ENCODE measurements at places on chromosomes 16 and 17. TPM values are rescaled to one million over a fixed set of nuclear protein-coding genes. Genes with fewer than 3 reads are reported as not detected.

Gene RRAD
- total RNA-seq, result 6.2 TPM

Gene ZACN
- not detected for total RNA-seq

Gene PYDC1
- not detected for total RNA-seq

Gene MRPL10
- total RNA-seq, result 26.6 TPM

Gene CNGB1
- not detected for total RNA-seq

Gene RNF112
- total RNA-seq, result 3.9 TPM

Gene C16orf74
- 1.8 TPM for total RNA-seq

GRCh38 chr16:24589997-24590396, 50.6 kb downstream of the RBBP6 start:
- DNase-seq, result no peak

DNA sequence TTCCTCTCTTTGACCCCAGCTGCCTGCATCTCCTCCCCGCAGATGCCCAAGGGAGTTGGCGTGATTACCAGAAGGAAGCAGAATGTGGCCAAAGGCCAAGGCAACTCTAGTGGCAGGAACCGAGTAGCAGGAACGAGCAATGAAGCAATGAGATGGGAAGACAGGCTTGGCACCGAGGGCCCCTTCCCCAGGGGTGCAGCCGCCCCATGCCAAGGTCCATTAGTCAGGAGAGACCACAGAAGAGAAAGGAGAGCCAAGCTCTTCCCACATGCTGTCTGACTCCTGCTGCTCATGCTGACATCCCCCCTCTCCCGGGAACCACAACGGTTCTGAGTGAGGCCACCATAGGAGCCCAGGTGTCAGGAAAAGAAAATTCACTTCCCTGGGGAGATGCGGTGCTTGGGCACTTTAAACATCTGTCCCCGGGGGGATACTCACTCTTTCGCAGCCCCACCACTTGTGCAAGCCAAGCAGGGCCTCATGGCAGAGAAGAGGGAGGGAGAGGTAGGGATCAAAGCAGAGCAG, 67.4 kb downstream of the MYO18A start:
- peak; percentile 84 for DNase-seq

DNA sequence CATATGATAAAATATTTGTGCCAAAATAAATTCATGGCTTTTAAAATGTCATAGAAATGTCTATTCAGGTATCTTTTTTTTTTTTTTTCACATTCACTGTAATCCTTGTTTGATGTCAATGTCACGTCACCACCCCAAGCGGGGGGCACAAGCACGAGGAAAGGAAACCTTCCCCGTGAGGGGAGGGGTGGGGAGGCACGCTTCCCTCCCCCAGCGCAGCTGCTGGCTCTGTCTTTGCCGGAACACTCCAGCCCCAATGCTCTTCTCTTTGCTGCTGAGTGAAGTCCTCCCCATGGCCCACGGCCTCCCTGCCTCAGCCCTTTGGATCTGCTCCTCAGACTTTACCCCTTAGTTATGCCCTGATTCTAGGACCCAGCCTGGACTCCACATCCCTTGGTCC, 1.5 kb downstream of the SLC35G3 start:
- no peak for DNase-seq

- DNase-seq, result no peak
These were observed 109.4 kb downstream of the CDK5R1 start for GRCh38 chr17:32596206-32596605.

GRCh38 chr17:15381707-15382106, 40.3 kb upstream of the TEKT3 start:
- no peak for DNase-seq

DNA sequence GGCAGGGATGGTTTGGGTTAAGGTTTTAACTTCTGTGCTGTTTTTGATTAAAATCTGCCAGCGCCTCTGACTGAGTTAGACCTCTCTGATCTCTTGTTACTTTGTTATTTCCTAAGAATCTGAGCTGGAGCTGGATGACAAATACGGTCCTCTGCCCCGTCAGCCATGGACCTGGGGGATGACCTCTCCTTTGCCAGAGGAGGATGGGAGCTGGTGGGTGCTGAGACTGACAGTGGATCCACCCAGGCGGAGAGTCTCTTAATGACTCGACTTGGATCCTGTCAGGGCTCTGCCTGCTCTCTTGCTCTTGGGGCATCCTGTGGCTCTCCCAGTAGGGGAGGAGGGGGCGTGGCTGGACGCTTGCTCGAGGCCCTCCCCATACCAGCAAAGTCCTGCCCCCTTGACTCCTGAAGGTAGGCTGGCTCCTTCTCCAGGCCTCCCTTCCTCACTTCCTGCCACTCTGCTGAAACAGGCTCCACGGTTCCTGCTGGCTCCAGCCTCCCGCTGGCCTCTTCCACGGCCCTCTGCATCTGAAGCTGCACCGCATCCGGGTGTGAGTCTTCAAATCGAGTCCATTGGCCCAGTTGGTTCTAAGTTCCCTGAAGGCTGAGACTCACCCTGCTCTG, 24.8 kb upstream of the MAP3K14 start:
- peak; percentile 77 for DNase-seq

DNA sequence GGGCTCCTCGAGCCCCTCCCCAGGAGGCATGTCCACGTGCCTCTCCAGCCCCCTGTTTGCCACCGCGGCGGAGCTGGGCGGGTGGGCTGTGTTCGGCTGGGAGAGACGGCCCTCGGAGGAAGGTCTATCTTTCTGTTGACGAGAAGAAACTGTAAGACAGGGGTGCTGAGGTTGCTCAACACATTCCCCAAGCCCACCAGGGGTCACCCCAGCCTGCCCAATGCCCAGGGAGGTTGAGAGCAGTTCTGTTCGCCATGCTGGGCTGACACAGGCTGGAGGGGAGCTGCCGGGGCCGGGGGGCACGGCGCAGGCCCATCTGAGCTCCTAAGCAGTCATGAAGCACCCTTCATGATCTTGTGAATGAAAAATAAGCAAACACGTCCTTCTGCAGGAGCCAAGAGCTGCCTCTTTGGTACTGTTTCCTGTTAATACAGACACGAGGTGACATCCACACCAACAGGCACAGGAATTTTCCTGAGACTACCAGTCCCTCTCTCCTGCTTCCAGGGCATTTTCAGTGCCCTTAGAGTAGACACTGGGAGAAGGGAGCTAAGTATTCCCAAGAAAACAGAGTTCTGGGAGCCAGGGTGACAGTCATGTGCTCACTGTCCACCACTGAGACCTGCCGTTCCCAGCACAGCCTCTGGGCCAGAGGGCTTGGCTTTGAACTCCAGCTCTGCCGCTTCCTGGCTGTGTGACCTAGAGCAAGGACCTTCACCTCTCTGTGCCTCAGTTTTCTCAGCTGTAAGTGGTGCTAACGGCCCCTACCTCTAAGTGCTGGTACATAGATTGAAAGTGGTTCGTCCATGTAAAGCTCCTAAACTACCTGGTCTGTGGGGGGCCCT, 9.2 kb downstream of the UBALD2 start:
- DNase-seq, result no peak

DNA sequence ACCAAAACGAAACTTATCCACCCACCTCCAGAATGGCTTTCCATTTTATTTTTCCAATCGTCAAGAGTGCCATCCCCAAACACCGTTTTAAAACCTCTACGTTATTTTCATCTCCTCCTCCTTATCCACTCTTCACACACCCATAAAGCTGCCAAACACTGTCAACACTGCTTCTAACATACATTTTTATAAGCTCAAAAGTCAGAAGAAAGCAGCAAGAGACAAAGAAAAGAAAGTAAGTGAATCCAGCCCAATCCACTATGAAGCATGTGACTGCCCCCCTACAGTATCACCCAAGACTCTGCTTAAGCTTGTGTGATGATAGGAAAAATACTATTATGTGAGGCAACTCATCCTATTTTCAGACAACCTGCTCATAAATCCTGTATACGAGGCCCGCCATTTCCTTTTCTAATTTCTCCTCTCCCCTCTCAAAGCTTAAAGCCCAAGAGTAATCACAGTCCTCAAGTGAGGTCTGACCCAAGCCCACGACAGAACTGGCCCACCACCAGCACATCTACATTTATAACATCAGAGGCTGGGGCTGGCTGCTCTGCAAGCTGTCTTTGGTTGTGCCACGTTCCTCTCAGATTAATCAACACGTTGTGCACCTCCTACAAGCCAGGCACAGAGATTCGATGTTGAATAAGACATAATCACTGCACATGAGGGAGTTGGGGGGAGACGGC, 16.3 kb downstream of the USP31 start:
- no peak for DNase-seq

GRCh38 chr17:1727258-1727789, 2.8 kb downstream of the WDR81 start:
- DNase-seq, result no peak

DNA sequence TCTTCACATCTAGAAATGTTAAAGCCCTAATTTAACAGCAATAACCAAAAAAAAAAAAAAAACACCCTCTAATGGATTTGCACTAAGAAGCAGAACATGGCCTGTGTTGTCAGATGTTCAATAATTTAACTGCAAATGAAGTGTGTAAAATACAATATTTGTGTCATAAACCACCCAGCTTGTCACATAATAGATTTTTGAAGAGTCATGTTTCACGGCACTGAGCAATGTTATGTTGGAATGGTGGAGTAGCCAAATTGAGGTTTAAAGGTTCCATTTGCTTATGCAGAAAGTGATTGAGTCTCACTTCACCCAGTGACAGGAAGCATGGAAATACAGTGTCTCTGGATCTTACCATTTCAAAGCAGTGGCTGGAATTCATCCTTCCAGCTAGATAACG, 173.2 kb upstream of the XYLT1 start:
- no peak for DNase-seq

DNA sequence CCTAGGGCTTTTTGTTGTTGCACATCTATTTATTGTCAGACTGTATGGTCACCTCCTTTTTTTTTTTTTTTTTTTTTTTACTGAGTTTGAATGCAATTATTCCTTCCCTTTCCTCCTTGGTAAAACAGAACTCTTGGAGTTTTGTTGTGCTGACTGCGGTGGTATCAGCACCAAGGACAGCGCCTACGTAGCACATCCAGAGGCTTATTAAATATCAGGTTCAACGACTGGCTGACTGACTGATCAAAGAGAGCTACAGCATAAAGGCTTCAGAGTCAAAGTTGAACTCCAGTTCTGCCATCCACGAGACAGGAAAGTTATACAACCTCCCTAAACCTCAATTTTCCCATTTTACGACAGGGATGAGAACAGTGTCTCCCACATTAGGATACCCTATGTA, 86.1 kb upstream of the RBFOX1 start:
- no peak for DNase-seq

GRCh38 chr17:45841186-45841585, 3.5 kb upstream of the SPPL2C start:
- DNase-seq, result no peak

GRCh38 chr17:71302721-71303549, 817.9 kb upstream of the SOX9 start:
- no peak for DNase-seq

GRCh38 chr16:24978370-24978914, 36.7 kb downstream of the ARHGAP17 start:
- DNase-seq, result no peak

- peak; percentile 89 for DNase-seq
These were observed 15.4 kb upstream of the CTCF start for GRCh38 chr16:67546761-67547422.

GRCh38 chr17:14582996-14583395, 282.1 kb downstream of the HS3ST3B1 start:
- no peak for DNase-seq

DNA sequence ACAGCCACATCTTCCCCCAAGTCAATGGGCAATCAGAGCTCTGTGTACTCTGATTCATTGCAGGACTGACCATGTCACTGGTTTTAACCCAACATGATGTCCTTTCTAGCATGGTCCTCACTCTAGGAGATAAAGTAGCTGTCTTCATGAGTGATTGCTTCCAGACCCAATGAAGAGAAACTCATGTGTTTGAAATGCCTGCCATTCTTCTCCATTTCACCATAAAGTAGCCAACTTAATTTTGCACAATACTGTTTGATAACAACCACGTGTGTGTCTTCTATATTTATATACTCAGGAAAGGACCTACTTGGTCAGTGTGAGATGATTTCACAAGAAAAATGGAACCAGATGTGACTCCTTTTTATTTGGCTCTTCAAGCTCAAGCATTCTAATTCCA, 172.5 kb downstream of the AXIN2 start:
- no peak for DNase-seq

DNA sequence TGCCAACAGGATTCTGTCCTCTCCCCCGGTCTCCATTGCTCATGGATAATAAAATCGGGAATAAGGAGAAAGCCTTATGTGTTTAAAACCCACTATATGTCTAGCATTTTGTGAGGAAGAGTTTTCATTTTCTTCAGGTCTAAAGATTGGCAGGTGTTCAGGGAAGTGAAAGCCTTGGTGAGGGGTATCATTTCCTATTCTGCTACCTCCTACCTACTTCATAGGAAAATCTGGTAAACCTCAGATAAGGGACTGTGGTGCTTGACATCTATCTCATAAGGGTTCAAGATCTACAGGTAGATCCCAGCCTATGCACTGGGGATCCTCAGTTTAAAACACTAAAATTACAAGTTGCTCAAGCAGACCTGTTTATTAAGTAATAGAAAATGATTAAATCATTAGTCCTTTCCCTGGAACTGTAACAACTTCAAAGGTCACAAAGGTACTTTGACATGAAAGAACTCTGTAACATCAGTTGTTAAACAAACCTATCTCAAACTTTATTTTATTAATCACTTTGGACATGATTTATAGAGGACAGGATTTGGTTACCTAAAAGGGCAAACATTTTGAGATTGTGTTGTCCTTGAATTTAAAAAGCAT, 6.5 kb downstream of the MOSMO start:
- no peak for DNase-seq

- DNase-seq, result no peak
These were observed 3.1 kb downstream of the GAA start for GRCh38 chr17:80104321-80104955.

GRCh38 chr16:11333010-11333409, 12.2 kb upstream of the RMI2 start:
- DNase-seq, result no peak

Measured in sciatic nerve (tissue), 2 donors.